Esophagus squamous epithelium (tissue), 5 donors: ENCODE measurements at places on chromosomes 12 and 14.

DNA sequence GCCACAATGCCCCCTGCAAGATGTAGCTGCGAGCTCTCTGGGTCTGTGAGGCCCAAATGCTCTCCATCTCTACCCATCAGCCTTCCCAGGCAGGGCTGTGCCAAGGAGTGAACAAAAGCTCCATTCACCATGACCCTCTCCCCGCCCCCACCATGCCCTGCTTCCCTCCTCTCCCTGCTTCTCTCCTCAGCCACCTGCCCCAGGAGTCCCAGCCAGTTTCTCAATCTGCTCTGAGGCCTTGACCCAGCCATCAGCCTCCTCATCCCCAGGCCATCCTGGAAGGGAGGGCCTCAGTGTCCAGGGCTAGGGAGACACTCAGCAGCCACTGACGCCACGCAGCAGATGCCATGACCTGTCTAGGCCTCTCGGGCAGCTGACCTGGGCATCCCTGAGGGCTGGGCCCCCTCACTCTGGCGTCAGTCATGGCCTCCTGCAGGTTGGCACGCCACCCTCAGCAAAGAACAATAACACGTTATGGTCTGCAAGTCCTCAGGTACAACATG is 8.5 kb upstream of the KRT5 start:
- no peak for DNase-seq

- DNase-seq: no peak
Observed at GRCh38 chr12:51848326-51848727, at the start of gene FIGNL2. FIGNL2 (minus strand) TSS chr12:51848718; CDS start chr12:51822413, 26,305 bp downstream.

DNA sequence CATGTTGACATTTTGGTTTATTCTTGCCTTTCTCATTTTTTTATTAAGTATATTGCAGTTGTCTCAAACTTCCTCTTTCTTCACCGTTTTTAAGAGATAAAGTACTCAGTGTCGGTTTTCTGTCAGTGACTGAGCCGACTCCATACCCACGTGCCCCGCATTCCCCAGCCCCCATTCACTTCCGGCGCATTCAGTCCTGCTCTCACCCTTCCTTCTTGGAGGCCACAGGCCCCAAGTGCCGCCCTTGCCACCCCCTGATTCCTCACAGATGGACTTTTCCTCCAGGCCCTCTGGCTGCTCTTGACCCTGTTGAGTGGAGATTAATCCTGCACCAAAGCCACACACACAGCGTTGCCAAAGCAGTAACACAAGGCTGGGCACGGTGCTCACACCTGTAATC is 19.1 kb upstream of the DNAH10 start:
- DNase-seq: no peak

GRCh38 chr14:94761348-94761996 is 8.4 kb downstream of the GSC start:
- no peak for DNase-seq

DNA sequence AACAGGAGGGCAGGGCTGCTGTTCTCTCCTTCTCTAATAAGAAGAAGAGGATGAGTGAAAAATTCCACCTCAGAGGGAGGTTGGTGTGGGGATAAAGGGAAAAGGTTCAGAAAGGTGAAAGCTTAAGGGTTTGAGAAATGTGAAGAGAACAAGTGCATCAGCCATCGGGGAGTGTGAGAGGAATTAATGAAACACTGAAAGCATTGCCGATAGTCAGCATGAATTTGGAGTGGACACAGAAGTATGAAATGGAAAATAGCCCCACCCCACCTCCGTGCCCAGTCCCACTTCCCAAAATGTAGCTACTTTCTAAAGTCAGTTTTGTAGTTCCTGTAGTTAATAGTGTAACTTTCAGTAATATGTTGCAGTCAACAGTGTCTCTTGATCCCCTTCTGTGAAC is 33.4 kb downstream of the DIP2B start:
- no peak for DNase-seq

DNA sequence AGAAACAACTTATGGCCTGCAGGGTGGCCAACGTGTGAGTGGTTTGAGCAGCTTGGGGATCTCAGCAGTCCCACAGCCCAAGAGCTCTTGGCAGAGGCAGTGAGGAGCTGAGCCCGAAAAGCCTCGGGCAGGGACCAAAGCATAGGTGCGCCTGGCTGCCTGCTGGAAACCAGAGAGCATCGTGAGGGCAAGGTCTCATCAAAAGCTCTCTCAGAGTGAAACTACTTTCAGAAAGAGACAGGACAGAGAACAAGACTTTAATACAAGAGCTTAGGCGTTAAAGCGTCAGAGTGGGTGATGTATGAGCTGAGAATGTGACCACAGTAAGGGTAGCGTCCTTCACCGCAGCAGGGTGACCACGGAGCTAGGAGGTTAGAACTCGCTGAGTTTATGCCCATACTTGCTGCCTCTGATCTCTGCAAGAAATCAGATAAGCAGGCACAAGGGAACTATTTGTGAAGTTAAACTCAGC is 30.8 kb downstream of the LGMN start:
- no peak for DNase-seq

- no peak for DNase-seq
Observed at GRCh38 chr14:87874676-87875075, 118.3 kb downstream of the GALC start.

DNA sequence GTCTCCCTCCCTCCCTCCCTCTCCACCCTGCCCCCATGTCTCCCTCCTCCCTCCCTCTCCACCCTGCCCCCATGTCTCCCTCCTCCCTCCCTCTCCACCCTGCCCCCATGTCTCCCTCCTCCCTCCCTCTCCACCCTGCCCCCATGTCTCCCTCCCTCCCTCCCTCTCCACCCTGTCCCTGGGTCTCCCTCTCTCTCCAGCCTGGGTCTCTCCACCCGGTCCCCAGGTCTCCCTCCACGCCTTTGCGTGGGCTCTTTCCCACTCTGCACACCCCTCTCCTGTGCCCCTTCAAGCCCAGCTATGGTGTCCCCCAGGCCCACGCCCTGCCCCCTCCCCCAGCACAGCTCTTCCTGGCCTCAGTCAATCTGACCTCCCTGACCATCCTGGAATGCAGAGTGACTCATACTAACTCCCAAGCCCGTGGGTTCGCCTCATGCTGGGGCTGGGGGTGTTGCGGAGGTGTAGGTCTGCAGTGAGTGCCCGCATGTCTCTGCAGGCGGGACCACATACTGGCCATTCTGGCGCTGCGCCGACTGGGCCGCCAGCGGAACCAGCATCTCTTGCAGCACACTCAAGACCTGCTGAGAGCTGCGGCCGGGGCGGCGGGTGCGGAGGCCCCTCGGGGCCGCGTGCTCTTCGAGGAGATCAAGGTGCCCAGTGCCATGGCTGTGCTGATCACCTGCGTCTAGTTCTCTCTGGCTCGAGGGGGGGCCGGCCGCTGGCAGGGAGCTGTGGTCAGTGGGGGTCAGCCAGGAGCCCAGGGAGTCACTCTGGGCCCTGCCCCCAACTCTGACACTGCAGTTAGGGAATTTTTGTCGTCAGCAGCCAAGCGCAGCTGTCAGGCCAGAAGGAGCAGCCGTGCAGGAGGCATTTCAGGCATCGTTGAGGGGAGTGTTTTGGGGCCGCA is 13.5 kb upstream of the TNFAIP2 start:
- DNase-seq: no peak

- DNase-seq: no peak
Observed at GRCh38 chr12:53443955-53444354, 2.4 kb downstream of the PRR13 start.

DNA sequence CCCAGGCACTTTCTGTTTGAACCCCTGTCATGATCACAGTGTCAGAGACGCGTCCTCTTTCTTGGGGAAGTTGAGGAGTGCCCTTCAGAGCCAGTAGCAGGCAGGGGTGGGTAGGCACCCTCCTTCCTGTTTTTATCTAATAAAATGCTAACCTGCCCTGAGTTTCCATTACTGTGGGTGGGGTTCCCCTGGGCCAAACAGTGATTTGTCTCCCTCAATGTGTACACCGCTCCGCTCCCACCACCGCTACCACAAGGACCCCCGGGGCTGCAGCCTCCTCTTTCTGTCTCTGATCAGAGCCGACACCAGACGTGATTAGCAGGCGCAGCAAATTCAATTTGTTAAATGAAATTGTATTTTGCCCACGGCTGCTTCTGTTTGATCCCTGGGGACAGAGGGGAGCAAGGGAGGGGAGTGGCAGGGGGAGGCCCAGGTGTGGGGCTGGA is 5.1 kb downstream of the SHMT2 start:
- DNase-seq: no peak

- no peak for DNase-seq
Observed at GRCh38 chr12:106445959-106446358, 88.4 kb downstream of the POLR3B start.

DNA sequence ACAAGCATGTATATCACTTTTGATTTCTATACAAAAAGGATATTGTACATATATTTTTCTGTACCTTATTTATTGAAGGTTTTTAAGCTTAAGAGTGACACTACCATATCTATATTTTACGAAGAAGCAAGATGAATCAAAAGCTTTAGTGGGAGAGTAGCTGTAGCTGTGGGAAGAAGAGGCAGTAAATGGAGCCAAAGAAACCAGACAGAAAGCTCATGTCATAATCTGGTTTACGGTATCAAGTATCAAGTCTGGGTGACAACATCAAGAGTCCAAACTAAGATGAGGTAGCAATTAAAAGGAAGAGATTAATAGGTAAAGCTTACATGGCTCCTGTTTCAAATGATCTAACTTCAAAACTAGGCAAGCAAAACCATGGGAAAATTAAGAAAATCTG is 54.8 kb downstream of the CEP83 start:
- no peak for DNase-seq

DNA sequence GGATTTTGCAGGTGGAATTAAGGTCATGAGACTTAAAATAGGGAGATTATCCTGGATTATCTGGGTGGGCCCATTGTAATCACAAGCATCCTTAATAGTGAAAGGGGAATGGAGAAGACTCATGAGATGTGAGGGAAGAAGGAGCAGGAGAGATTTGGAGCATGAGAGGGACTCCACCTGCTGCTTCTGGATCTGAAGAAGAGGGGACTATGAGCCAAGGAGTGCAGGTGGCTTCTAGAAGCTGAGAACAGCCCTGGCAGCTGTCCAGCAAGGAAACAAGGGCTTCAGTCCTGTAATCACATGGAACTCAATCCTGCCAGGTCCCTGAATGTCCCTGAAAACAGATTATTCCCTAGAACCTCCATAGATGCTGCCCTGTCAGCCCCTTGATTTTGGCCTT is 67.8 kb downstream of the PELI2 start:
- DNase-seq: no peak

DNA sequence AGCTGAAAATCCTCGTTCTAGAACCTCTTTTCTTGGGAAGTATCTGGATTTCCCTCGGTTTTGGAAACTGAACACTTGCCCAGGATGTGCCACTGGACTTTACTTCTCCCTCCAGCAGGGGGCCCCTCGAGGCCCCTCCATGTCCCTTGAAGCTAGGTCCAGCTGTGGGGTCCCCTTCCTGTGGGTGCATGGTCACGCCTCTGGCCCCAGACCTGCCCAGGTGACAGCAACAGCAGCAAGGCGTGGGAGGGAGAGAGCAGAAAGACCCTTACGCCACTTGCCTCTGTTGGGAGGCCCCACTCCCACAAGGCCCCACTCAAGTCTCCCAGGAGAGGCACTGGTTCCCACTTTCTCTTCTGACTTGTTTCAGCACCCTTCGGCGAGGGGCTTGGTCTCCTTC is 3.1 kb downstream of the SLC25A29 start:
- no peak for DNase-seq

DNA sequence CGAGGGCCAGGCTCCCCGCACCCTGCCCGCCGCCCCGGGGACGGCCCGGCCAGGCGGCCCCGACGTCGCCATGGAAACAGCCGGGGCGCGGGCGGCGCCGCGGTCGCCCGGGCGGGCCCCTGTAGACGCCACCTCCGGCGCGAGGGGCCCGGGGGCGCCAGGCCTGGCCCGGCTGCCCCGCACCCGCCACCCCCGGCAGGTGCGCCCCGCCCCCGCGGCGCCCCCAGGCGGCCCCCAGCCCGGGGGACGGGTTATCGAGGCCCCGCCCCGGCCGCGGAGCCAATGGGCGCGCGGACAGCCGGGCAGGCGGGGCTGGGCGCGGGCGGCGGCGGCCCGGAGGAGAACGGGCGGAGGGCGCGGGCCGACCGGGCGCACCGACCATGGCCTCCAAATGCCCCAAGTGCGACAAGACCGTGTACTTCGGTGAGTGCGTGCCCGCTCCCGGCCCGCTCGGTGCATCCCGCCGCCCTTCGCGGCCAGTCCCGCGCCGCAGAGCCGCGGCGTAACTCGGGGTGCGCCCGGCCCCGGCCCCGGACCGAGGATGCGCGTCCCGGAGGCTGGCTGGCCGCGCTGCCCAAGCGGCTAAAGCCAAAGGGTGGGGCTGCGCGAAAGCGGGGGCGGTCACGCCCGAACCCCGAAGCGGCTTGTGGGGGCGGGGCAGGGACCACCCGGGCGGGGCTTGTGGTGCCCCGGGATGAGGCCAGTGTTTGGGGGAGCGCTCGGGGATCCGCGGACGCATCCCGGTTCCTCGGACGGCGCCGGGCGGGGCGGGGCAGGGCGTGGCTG is at the start of gene CRIP2:
TSS of gene CRIP2 (plus strand) at position 339 of the 786 bp plus-strand sequence. CDS start at position 381, 42 bp downstream.
- DNase-seq: no peak

DNA sequence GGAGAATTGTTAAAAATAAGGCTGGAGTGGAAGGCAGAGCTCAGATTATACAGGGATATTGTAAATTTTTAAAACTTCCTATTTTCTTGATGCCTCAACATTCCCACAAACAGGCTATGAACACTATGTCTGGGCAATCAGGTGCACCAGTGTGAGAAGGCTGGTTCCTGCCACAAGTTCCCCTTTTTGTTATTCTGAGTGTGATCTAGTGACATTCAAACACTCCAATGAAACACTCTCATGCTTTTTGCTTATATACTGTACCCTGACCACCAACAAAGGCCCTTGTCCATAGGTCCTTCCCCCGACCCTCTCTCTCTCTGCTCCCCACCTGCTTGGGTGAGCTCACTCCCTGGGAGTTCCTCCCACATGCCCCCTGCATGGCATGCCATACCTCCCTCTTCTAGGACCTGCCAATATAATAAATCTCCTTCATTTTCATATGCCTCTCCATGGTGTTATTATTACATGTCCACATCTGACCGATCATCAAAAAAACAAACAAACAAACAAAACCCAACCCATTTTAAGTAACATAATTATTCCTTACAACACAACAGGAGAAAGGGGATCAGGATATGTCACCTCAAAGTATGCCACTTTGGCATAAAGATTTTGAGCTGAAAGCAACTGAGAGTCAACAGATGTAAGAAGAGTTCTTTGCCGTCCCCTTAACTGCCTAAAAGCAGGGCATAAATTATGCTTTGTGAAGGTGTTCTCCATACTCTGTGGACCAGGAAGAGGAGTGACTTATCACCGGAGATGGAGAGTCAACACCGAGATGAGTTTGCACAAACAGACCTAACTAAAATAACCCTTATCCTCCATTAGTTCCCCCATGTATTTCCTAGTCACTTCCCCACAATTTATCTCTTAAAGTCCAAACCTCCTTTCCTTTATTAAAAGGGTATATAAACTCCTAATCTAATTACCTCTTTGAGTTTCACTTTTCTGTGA is 42.5 kb upstream of the CATSPERB start:
- no peak for DNase-seq
